Omental fat pad (tissue), 4 donors: ENCODE measurements at places on chromosomes 6 and 20. TPM values are rescaled to one million over a fixed set of nuclear protein-coding genes. Genes with fewer than 3 reads are reported as not detected.

DNA sequence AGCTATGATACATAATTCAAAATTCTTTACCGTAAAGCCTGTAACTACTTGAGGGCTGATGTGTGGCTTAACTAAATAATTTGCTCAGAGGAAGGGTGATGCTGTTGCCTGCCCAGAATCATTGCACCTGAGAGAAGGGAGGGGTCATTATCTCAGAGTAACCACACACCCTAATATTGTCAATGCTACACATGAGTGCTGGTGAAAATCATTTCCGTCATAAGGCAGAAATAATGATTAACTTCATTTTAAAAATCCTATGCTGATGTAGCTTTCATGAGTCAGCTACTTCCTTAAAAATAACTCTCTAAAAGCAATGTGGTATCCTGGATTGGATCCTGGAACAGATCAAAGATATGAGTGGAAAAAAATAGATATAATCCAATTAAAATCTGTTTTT, 146.4 kb upstream of the FAM83B start:
- DNase-seq, result no peak

DNA sequence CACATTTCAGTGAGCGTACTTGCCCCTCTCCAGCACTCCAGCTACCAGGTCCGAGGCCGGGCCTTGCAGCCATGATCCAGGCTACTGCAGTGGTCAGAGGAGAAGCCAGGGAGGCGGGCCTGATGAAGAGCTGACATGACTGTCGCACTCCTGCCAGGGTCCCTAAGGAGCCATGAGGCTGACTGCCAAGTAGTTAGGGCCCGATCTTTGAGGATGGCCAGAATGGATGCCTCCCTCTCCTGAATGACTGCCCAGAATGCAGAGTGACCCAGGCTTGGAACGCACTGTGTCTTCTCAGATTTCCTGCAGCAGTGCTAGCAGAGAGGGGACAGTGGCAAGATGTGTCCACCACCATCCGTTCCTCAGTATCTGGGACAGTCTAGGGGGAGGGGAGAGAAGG, 24.7 kb upstream of the LRFN2 start:
- DNase-seq, result no peak

Gene KCNK15
- 9.1 TPM for total RNA-seq

DNA sequence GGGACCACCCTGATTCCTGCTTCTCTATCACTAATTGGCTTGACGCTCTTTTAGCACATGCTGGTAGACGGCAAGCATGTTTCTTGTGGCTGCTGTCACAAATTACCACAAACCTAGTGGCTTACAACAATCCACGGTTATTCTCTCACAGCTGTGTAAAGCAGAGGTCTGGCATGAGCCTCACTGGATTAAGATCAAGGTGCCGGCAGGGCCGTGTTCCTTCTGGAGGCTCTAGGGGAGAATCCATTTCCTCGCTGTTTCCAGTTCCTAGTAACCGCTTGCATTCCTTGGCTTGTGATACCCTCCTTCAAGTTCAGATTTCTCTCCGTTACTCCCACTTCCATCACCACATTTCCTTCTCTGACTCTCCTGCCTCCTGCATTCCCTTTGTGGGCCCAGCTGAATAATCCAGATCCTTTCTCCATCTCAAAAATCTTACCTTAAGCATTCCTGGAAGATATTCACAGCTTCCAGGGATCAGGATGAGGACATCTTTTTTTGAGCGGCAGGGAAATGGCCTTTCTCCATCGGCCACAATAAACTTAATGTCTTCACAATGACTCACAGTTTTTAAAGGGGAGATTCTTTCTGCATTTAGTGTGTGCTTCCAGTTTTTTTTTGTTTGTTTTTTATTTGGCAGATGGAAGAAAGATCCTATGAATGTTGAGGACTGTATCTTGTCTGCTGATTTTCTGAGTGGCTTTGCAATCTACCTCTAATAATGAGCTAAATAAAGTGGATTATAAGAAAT, 39.9 kb downstream of the BMP6 start:
- no peak for DNase-seq

- DNase-seq, result no peak
Observed at GRCh38 chr6:139530561-139530960, 156.1 kb upstream of the CITED2 start.

GRCh38 chr20:25058847-25059810, 1.2 kb upstream of the ACSS1 start:
- no peak for DNase-seq

- DNase-seq, result no peak
Observed at GRCh38 chr20:36408219-36408618, 102.1 kb downstream of the DLGAP4 start.

- no peak for DNase-seq
Observed at GRCh38 chr6:167907837-167908681, 81.3 kb downstream of the AFDN start.

DNA sequence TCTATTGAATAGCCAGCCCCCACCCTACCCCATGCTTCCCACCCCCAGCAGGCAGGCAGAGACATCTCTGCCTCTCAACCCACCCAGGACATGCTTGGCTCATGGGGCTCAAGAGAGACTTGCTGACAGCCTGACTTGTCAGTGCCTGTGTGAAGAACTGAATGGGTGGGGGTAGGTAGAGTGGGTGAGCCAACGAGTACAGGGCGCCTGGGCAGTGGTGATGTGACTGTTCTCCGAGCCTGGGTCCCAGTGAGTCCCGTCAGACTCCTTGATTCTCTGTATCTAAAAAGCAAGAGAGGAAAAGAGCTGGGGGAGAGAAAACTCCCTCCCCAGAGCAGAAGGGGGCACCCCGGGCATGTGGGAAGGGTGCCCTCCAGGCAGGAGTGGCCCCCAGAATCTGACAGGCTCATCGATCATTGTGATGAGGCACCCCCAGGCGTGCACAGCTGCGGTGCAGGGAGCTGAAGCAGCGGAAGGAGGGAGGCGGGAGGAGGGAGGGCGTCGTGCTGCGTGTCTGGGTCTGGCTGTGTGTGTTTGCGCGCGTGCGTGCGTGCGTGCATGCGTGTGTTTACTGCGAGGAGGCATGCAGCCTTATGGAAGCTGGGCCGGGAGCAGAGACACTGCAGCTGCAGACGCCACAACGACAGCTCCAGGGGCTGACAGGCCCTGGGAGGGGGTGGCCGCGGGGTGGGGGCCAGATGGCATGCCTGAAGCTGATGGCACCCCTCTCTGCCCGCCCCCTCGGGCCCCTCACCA, 40.2 kb downstream of the FOXP4 start:
- DNase-seq, result no peak

GRCh38 chr20:46642265-46642968, 8.8 kb downstream of the SLC13A3 start:
- DNase-seq, result no peak

- no peak for DNase-seq
Observed at GRCh38 chr6:136067731-136068341, 182.3 kb downstream of the MTFR2 start.

DNA sequence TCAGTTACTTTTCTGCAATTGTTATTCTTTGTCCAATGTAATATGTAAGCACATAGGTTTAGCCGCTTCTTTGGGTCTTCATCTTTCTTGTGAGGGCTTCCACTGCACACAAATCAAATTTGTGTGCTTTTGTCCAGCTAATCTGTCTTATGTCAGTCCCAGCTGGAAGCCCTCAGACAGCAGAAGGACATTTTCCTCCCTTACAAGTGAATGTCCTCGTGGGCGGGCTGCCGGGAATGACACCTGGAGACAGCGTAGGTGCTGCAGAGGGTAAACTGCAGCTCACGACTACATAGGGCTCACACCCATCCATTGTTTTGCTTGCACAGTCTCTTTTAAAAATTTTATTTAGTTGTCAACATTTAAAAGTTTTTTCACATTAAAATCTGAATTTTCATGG, 24.6 kb upstream of the PPP1R14C start:
- DNase-seq, result no peak

Gene SLC22A7
- total RNA-seq, result not detected

GRCh38 chr6:109174916-109175315, 79.6 kb downstream of the CEP57L1 start:
- no peak for DNase-seq

Gene RSPO3
- total RNA-seq, result 40.1 TPM

GRCh38 chr20:63253438-63254231, 628 bp downstream of the NKAIN4 start:
- no peak for DNase-seq

Gene CPNE1
- 113 TPM for total RNA-seq

GRCh38 chr20:8808202-8808535, 260.7 kb upstream of the PLCB4 start:
- no peak for DNase-seq

- DNase-seq, result no peak
Observed at GRCh38 chr6:20661721-20662120, 127.5 kb downstream of the CDKAL1 start.

- no peak for DNase-seq
Observed at GRCh38 chr6:10659699-10660348, 34.6 kb downstream of the C6orf52 start.
